Activated naive CD4-positive, alpha-beta T cell (primary cell): ENCODE measurements at places on chromosomes 16 and 17.
A peak's percentile ranks its signal among the peaks of the same experiment; 100 is the strongest.

GRCh38 chr17:60819447-60820130, 141.9 kb downstream of the BCAS3 start:
- no peak for DNase-seq

DNA sequence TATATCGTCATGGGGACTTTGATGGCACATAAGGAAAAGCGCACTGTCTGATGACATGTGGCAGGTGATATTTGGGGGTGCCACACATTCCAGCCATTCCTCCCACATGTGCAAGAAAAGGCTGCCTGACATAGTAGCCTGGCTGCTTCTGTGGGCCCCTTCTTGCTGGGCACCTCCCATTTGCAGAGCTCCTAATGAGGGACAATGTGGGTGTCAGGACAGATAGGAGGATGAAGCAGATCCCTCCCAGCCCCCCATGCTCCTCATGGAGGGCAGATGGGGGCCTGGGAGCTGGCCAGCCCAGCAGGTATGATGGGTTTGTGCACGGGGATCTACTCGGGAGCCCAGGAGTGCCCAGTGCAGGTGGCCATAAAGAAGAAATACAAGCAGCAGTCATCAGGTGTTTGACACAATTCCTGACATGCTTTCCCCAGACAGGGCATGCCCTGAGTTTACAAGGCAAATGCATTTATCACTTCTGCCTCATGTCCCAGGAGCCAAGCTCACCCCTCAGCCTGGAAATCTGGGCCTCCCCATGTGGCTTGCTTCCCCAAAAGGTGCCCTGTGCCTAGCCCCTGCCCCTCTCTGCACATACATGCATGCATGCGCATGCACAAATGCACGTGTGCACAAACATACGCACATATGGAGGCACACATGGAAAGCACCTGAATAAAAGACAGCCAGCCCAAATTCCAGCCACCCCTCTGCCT, 260.6 kb upstream of the RPL38 start:
- no peak for DNase-seq

GRCh38 chr16:66360624-66361324, 5.7 kb upstream of the CDH5 start:
- no peak for DNase-seq

- DNase-seq, result no peak
Measured at GRCh38 chr16:3793161-3793576, 75.8 kb upstream of the TRAP1 start.

- DNase-seq, result no peak
Measured at GRCh38 chr17:82751171-82751570, 694 bp upstream of the TBCD start.

- no peak for DNase-seq
Measured at GRCh38 chr17:38451030-38451839, 23.0 kb downstream of the ARHGAP23 start.

GRCh38 chr17:48247603-48248002, 140.0 kb downstream of the SNX11 start:
- no peak for DNase-seq

- DNase-seq, result no peak
Measured at GRCh38 chr16:49837688-49838410, 18.1 kb downstream of the ZNF423 start.

GRCh38 chr17:7235693-7236665, 1.7 kb upstream of the DVL2 start:
- no peak for DNase-seq

- no peak for DNase-seq
Measured at GRCh38 chr17:10018461-10018891, 113.4 kb upstream of the RCVRN start.

GRCh38 chr17:80474231-80474960, 2.0 kb downstream of the NPTX1 start:
- no peak for DNase-seq

DNA sequence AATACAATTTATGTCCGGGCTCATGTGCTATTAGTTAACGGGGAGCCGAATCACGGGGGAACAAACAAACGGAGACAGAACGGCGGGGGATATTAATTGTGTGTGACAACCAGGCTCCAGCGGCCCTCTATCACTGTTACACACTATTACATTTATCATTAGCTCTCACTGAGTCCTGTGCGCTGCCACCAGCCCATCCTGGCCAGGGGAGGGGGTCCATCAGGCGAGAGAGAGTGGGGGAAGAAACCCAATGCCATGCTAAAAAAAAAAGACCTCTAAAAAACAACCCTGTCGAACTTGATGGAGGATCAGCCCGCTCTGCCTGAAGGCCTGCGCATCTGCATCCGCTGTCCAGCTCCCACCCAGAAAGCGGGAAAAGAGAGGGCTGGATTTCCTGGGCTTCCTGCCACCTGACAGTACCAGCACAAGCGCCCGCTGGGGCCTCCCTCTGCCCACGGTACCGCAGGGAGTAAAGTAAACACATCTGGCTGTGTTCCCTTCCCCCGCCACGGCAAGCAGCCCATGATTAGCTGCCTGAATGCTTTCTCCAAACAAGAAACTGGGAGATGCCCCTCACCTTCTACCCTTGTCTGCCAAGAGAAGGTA, 41.7 kb downstream of the PIPOX start:
- DNase-seq, result no peak

- no peak for DNase-seq
Measured at GRCh38 chr16:55746081-55746480, 86.8 kb downstream of the CES1 start.

- DNase-seq, result no peak
Measured at GRCh38 chr16:23597003-23597756, 1.1 kb upstream of the NDUFAB1 start.

DNA sequence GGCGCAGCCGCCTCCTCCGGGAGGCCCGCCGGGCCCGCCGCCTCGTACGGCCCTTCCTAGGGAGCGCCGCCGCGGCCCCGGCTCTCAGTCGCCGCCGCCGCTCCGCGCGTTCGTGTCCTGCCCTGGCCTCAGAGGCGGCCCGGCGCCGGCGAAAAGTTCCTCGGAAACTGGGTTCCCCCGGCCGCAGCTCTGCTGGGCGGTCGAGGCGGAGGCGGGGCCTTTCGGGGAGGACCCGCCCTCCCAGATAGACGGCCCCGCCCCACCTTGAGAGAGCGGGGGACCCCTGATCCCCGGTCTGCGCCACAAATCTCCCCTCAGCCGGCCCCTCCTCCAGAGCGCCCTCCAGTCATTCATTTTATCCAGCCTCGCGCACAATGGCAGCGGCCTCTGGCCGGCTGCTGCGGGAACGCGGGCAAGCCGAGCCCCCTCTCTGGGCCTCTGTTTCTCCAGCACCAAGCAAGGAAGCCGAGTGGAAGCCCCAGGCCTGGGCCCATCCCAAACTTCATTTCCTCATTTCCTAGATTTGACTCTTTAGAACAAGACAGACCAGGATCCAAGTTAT, at the start of gene SREBF1:
TSS of gene SREBF1 (minus strand) at position 169 of the 562 bp plus-strand sequence. CDS start 169 bp downstream, outside the sequence.
- peak; percentile 49 for DNase-seq

DNA sequence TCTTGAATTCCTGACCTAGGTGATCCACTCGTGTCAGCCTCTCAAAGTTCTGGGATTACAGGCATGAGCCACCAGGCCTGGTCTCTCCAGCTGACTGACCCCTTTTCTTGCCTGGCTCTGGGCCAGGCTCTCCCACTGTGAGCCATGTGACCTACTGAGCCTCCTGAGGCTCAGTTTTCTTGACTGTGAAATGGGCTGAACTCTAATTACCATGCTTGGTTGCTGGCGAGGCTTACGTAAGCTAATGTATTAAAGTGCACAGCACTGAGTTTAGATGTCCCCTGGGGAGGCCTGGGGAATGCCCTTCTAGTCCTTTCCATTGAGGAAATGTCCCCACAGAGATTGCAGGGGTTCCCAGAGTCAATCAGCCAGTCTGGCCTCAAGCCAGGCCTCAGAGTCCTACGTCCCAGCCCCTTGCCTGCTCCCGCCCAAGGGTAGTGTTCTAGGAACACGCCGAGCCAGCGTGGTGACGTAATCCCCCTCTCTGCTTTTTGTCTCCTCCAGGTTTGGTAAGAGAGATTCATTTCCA, 45.8 kb upstream of the LGALS9 start:
- DNase-seq, result no peak

DNA sequence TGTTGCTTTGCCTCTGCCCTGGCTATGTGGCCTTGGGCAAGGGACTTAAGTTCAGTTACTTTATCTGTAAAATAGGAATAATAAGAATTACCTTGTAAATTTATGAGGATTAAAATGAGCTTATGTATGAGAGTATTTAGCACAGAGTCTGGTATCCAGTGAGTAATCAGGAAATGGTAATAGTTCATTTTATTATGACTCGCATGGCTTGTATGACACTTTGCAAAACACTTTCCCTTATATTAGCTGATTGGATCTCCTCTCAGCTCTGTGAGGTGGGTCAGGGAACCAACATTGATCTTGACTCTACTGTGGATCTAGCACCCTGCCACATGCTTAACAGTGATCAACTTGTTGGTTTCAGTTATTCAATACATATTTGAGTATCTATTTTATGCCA, 8.3 kb upstream of the CDH3 start:
- no peak for DNase-seq

GRCh38 chr16:21994856-21995465, 6.0 kb downstream of the PDZD9 start:
- DNase-seq, result no peak

DNA sequence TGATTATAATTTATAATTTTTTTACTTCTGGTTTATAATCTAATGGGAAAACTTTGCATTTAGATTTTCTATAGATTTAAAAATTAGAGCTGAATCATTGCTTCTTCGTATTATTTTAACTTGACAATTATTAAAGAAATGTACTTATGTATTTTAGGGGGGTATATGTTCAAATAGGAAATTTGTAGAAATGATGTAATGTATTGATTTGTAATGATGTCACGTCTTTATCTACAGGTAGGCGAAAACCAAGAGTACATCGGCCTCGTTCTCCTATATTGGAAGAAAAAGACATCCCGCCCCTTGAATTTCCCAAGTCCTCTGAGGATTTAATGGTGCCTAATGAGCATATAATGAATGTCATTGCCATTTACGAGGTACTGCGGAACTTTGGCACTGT, 28.4 kb downstream of the BPTF start:
- DNase-seq, result no peak

- DNase-seq, result no peak
Measured at GRCh38 chr17:8803531-8804420, 4.6 kb upstream of the MFSD6L start.

DNA sequence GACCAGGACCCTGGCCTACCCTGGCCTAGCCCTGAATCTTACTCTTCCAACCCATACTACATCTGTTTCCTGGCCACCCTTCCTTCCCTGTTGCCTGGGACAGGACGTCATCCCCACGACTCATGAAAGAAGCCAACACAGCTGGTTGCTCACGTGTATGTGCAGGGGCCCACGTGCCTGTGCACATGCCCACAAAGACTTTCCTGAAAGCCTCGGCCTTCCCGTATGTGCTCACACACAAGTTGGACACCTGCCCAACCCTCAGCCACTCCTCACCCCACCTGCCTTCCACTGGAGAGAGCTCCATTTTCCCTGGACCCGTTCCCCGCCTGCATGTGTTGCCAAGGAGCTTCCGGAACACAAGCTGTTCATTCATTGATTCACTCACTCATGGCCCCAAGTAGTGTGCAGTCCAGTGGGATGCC, 7.0 kb downstream of the PLXDC1 start:
- no peak for DNase-seq

DNA sequence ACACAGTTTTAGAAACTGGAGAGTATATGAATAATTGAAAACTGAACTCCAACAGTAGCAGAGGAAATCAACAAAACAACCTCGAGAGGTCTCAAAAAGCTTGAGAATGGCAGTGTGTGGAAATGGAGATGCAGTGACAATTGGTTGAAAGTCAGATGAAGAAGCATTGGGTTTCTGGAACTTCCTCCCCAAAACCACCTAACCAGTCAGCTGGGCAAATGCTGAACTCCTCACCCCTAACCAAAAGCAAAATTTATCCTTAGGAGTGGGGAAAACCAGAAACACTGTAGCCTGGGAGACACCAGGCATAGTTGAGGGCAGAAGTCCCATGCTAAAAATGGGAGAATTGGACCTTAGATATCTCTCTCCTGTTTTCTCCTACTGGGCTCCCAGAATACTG, 109.9 kb downstream of the TANC2 start:
- no peak for DNase-seq

- DNase-seq, result no peak
Measured at GRCh38 chr16:88200896-88201185, 181.9 kb upstream of the ZNF469 start.

- DNase-seq, result peak; percentile 44
Measured at GRCh38 chr17:68011199-68011665, 15.0 kb upstream of the C17orf58 start.

DNA sequence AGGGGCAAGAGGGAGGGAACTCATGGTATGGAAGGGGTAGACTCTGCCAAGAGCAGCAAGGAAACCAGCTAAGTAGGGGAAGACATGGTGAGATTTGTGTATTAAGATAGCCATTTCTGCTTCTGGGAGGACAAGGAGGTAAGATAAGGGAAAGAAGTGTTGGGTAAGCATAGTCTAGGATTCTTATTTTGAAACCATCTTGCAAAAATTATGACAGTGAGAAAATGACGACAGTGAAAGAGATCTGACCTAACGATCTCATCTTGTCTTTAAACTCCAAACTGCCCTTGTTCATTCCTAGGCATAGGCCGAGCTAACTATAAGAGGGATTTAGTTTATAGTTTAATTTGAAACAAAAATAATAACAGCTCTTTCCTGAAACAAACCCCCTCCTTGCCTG, 5.6 kb upstream of the RBL2 start:
- no peak for DNase-seq

GRCh38 chr16:69553332-69553731, 12.4 kb upstream of the NFAT5 start:
- DNase-seq, result no peak

GRCh38 chr17:74407384-74407783, 24.5 kb upstream of the GPRC5C start:
- no peak for DNase-seq

GRCh38 chr17:7987112-7987893, 15.1 kb upstream of the GUCY2D start:
- no peak for DNase-seq

DNA sequence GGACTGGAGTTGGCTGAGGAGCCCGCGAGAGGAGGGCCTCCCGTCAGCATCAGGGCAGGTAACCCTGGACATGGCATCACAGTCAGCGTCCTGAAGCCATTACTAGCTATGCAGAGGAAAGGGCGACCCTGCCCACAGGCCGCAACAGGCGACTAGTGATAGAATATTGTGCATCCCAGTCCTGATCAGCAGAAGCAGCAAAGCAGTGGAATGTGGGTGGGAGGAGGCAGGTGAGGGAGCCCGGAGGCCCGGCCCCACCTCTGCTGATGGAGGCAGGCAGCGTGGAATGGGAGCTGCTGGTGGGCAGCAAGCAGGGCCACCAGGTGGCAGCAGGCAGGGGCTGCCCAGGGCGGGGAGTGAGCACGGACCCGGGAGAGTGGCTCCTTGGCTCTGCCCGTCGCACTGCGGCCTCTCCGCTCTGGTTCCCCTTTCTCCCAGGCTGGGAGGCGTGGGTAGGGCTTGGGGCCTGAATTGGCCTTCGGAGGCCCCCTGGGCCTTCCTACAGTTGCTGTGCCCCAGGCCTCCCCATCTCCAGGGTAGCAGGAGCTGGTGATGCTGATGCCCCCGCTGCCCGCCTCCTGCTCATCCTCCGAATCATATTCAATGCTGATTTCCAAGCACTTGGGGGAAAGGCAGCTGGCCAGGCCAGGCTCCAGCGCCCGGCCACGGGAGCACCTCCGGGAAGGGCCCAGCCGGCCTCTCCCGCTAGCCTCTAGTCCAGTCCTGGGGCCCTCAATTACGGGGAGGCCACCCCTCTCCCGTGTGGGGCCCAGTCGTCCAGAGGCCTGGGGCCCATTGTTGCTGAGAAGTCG, 20.2 kb downstream of the TSPOAP1 start:
- no peak for DNase-seq

GRCh38 chr16:57106767-57107166, 14.4 kb downstream of the CPNE2 start:
- DNase-seq, result no peak
